ENCODE measurements at places on chromosomes 2 and 18.
A peak's percentile ranks its signal among the peaks of the same experiment; 100 is the strongest.

DNA sequence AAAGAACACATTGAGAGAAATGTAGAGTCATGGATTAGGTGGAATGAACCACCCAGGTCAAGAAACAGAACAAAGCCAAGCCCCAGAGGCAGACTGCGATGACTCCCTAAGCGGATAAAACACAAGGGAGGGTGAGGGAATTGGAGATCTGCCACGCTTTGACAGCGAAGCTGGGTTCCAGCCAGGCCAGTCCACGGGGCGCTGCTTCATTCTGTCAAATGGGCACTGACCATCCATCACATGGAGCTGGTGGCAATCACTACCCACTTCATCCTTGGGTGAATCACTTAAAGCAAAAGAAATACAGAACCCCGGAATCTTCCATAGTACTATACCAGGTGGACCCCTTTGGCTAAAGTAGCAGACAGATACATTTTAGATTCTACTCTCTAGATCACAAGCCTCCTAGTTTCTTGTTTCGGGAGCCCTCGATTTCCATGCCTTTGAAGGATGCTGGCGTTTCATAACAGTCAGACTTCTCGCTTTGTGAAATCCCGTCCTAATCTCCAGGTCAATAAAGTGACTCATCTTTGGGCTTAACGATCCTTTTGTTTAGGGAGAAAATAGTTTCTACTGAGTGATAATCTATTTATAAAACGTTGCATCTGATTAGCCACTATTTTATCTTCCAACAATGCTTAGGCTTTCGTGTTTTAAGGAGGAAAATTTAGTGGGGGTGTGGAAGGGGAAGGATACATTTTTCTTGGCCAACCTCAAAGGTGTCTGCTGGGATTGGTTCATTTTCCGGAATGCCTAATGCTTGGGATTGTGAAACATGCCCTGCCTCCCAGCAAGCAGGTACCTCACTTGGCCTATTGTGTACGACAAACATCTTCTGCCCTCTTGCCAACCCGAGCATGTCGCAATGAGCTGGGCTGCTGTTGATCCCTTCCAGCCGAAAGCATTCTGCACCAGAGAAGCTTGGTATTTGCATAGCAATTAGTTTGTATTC, 44.1 kb upstream of the HDAC4 start:
- peak; percentile 8 for DNase-seq

DNA sequence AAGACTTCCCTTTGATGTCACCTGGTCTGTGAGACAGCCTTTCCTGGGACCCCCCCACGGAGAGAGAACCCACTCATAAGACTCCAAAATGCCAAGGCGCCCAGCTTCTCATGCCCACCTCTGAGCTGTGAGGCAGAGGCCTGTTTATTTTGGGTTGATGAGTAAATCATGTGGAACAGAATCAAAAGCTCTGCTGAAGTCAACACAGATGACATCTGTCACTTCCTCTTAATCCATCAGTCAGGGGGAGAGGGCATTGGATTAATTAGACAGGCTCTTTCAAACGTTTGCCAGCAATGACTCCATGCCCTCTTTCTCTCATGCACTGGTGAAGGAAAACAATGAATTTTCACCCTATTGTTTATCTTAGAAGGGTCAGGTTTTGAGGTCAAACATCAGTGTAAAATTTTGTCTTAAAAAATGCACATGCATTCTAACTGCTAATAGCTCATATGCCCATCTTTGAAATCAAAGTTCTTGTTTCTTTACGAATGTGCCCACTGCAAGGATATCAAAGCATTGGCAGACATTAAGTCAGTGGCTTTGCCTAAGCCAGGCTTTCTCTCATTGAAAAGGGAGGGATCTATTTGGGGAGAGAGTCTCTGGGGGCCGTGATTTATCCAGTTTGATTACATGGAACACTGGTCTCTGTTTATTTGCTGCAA, 184.1 kb downstream of the ACKR3 start:
- no peak for DNase-seq

- DNase-seq = no peak
Measured at GRCh38 chr2:37173741-37174140, 14.7 kb downstream of the SULT6B1 start.

DNA sequence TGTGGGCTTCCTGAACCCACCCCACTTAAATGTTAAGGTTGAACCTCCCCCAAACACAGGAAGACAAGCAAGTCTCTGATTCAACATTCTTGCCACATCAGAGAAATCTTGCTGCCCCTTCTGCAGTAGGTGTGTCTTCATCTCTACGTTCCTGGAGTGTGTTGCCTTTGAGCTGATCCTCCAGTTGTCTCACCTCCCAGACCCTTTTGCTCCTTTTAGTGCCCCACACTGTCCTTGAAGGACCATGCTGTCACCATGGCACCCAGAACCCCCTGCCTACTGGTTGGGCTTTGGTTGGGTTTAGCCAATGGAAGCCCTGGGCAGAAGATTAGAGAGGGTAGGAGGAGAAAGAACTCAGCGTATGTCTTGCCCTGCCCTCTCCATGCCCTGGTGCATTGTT, 10.7 kb downstream of the CAB39 start:
- DNase-seq = no peak

DNA sequence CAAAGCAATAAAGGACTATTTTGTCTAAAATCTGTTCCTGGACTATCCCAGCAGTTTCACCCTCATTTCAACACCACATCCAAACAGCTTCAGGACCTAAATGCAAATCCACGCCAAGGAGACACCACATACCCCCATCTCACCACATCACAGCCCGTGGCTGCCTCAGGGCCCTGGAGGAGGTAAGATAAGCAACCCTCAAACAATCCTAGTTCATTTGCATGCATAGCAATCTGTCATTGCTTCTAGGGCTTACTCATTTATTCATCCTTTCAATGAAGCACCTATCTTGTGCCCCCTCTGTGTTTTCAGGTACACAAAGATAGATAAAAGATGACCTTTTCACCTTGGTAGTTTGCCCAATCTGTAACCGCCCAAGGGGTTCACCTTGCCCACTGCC, 86.5 kb downstream of the VSNL1 start:
- DNase-seq = no peak

DNA sequence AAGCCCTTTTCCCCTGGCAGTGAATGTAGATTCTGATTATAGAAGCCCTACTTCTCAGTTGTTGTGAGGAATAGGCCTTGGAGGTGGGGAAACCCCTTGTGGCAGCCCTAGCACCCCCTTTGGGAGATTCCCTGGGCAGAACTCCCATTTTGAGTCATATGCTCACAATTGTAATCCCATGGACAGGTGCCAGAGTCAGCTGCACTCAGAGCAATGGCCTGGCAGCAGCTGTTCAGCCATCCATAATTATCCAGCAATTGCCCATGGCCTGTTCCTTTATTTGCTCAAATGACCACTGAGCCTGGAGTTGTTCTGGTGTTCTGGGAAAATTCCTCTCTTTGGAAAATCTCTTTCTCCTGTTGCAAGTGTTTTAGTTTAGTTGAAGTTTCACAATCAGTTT, 71.7 kb downstream of the PTRHD1 start:
- DNase-seq = peak; percentile 58

DNA sequence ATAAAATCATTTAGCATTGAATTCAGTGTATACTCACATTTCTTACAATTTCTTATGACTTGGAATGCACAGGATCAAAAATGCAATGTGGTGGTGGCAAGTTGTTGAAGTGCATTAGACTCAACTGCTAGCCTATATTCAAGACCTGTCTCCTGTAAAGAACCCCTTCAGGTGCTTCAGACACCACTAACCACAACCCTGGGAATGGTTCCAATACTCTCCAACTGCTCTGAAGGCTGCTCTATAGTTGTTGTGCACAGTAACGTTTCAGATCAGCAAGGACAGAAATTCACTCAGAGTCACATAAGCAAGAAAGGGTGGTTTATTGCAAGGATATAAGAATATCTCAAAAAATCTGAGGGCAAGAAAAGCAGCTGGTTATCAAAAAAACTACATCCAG, 6.5 kb downstream of the GKN1 start:
- DNase-seq = no peak

- DNase-seq = no peak
Measured at GRCh38 chr2:85788603-85789002, 34.8 kb downstream of the ATOH8 start.

DNA sequence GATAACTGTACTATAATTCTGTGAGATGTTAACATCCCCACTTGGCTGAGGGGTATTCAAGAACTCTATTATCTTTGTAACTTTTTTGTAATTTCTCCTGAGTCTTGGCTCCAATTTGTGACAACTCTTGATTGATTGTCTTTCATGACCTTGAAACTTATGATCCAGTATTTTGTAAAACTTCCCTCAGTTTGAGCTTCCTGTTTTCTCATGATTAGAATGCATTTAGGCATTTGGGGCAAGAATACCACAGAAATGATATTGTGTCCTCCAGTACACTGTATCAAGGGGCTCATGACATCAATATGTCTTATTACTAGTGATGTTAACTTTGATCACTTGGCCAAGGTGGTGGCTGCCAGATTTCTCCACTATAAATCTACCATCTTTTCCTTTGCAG, 37.4 kb downstream of the PNO1 start:
- DNase-seq = no peak

- no peak for DNase-seq
Measured at GRCh38 chr2:5766056-5766455, 73.9 kb downstream of the SOX11 start.

DNA sequence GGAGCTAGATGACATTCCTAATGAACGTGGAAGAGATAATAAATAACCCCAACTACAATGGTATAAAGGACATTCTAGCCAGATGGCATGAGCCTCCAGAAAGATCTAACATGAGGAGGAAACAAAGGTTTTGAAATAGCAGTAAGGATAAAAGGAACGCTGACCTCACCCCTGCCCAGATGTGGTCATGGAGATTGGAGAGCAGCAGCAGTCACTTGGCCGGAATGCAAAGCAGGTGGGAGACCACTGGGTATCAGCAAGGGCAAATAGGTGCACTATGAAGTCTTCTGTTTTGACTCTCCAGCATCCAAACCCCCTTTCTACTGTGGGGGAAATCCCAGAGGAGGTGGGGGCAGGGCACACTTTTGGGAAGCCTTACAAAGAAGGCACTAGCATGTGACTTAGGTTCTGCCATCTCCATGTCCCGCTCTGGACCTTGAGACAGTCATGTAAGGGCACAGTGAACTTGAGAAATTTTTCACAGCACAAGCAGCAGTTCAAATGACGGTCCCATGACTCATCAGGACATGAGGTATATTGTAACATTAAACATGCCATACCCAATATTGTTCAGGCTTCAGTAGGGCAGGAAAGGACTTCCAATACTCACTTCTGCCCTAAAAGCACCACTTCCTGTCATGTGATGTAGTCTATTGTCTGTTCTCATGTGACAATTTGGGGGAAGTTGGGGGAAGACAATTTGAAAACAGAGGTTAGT, 55.2 kb downstream of the METTL4 start:
- DNase-seq = peak; percentile 90

GRCh38 chr2:20617892-20618467, 32.9 kb downstream of the HS1BP3 start:
- peak; percentile 99 for DNase-seq

GRCh38 chr2:80863147-80863714, 558.7 kb upstream of the LRRTM1 start:
- no peak for DNase-seq

DNA sequence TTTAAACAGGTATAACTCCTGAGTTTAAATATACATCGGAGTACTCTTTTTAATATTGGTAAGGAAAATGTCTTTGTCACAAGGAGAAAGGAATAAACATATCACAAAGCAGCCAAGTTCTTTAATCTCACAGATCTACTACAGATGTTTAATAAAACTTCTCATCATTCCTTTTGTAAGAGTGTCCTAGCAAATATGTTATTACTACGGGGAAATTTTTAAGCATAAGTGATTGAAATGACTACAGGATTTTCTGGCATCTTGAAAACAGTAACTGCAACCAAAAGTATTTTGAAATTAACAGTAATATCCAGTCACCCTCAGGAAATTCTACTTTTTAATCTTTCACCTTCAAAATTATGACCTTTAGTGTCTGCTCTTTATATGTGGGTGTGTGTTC, 403.1 kb downstream of the IRS1 start:
- no peak for DNase-seq

DNA sequence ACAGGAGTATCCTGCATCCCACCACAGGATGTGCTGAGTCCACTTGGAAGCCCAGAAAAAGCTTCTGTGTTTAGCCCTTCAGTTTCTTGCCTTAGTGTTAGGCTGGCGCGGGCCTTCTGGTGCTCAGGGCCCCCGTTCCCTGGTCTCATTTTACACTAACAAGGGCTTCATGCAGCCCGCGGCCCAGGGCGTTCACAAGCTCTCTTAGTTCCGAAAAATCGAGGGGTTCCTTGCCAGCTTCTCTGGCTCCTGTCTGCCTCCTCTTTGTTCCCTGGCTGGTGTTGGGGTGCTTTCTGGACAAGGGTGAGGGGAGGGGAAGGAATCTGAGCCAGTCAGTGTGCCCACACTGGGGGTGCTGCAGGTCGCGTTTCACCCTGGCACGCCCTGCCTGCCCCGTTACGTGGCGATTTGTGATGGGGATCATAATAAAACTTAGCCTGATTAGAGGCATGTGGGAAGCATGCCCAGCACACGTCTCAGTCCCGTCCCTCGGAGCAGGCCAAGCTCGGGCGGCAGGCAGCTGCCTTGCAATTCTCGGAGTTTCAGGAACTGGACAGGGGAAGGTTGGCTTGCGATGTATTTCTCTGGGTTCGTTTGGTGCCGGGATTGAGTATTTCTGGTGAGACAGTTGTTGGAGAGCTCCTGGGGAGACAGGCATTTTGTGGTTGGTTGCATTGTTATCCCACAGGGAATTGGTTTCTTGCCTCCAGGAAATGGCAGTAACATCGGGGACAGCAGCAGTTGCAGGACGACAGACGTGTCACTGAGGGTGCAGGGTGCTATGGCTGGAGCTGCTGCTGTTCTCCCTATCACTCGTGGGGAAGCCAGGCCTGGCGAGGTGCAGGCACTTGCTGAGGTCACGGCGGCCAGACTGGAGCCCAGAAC, 22.9 kb downstream of the SH3BP4 start:
- DNase-seq = peak; percentile 71

DNA sequence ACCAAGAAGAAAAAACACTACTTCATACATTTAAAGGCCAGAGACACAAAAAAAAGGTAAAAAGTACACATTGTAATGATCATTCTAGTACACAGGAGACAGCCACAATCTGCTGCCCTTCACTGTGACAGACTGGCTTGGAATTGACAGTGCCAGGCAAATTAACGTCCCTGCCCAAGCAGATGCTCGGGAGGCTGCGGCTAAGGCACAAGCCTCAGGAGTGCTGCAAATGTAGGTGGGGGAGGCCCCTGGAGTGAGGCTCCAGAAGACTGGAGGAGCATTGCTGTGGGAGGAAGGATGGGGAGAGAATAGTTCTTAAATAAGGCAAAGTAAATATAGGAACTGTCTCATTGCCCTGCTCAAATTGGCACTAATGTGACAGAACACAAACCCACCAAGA, 18.6 kb downstream of the ERCC3 start:
- no peak for DNase-seq

- peak; percentile 81 for DNase-seq
Measured at GRCh38 chr18:48475635-48476549, 62.9 kb upstream of the CTIF start.
